ENCODE measurements at places on chromosomes 2 and 18.

DNA sequence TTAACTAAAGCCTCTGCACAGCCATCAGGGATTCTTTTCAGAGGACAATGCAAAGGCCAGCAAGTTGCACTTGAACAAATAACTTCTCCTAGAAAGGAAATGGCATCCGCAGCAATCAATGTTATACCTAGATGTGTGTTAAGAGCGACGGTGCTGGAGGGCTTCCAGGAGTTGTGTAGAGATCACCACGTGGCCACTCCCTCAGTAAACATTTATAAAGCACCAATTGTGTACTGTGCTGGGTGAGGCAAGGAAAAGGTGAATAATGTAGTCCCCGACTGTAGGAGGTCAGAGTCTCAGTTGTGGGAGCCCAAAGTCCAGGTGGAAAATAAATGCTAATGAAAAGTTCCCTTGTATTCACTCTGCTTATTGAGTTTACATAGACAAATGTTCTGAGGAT, 135.0 kb downstream of the ALK start:
- no peak for DNase-seq

- DNase-seq, result no peak
Measured at GRCh38 chr2:218659988-218660358, 490 bp downstream of the BCS1L start.

GRCh38 chr18:55240978-55241377, 281.7 kb upstream of the CCDC68 start:
- no peak for DNase-seq

DNA sequence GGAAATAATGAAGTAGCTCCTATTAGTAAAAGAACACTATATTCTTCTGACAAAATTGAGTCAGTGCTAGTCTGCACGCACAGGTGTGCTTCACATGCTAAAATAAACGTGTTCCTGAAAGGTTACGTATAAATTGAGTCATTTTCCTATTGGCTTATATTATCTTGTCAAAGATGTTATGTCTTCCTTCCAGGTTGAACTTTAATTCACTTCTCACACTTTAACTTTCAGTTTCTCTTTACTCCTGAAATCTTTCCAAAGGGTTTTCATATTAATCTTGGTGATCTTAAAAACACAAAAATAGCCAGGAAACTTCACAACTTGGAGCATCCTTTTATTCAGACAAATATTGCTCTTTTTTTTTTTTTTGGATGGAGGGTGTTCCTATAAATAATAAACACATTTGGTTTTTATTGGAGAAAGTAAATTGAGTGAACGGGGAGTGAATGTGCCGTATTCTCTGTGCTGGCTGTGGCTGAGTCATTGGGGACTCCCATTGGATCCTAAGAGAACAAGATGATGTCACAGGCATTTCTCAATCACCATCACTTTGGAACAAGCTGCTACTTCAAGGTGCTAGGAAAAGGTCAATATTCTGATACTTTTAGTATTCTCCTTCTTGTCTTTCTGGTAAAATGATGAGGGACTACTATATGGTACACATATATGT, 150.2 kb upstream of the SPATS2L start:
- DNase-seq, result no peak

DNA sequence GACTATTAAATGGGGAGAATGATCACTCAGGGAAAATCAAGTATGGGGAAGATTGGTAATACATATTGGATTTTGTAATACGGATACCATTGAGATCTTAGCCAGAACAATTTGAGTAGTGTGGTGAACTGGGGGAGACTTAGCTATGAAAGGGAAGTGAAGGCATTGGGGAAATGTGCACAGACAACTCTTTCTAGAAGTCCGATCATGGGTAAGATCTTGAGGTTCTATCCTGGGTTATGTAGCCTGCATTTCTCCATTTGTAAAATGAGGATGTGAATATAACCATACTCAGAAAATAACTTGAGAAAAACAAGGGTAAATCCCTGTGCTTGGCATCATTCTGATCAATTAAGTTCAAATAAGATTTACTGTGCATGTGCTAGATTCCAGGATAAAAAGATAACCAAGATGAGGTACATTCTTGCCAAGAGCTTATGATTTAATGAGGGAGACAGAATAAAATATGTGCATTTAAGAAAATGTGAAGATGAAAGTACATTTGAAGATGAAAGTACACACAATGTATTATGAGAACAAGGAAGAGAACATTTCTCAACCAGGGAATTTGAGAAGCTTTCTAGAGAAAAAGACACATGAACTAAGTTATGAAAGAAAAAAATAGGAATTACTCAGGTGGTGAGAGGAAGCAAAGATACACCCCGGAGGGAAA, 49.5 kb downstream of the SLC40A1 start:
- no peak for DNase-seq

DNA sequence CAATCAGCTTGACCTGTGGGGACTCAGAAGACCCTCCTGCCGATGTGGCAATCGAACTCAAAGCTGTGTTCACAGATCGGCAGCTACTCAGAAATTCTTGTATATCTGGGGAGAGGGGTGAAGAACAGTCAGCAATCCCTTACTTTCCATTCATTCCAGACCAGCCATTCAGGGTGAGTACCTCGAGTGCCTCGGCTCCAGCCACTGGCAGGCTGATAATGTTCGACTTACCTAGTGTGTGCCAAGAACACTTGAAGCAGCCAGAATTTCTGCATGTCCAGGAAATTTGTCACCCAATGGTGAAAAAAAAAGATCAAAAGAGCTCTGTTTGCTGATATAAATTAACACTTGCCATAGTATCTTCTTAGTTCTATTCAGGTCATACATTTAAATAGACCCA, 2.3 kb downstream of the LGALSL start:
- no peak for DNase-seq

All from NCI-H524 (cell line).